ENCODE measurements at places on chromosomes 3 and 15.

DNA sequence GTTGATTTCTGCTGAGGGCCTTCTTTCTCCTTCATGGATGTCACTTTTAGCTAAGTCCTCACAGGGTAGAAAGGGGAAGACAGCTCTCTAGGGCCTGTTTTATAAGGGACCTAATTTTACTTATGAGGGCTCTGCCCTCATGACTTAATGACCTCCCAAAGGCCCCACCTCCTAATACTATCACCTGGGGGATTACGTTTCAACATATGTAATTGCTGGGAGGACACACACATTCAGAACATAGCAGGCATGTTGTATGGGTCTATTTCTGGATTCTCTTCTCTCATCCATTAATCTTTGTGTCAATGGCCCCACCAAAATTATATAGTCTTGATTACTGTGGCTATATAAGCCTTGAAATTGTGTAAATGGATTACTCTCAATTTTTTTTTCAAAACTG lies 255.0 kb downstream of the CLSTN2 start:
- no peak for DNase-seq

- DNase-seq = no peak
Observed at GRCh38 chr15:91135201-91136130, 35.4 kb downstream of the SV2B start.

DNA sequence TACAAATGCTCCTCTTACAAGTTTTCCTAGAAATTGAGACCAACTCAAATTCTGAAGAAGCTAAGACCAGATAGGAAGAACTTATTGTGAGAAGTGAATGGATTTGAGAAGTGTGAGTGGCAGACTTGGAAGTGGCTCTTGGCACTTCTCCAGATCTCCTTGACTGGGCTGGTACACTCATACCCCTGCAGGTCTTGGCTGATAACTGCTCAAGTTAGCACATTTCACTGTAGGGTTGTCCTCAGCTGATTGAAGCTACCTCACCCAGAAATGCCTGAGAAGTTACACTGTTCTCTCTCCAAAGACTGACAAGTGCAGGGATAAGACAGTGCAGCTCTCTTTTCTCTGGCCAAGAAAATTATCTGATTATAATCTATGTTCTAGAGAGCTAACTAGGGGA lies 16.5 kb upstream of the CLDN1 start:
- DNase-seq = no peak

DNA sequence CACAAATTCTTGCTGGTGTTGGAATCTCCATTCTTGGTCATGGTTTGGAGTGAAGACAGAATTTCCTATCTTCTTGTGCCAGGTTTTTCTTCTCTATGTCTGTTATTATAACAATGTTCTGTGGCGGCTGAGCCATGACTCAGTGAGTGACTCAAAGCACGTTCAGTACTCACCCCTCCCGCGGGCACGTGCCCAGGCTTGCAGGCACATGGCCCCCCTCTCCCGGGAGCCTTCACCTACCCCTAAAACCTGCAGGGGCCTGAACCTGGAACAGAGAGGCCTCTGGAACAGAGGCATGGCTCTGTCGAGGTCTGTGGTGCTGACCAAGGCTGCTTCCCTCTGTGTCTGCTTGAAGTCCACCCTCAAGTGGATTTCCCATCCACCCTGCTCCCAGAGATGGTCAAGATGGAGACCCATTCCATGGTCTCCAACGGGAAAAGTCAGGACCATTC lies 27.6 kb downstream of the PLXNB1 start:
- DNase-seq = no peak

DNA sequence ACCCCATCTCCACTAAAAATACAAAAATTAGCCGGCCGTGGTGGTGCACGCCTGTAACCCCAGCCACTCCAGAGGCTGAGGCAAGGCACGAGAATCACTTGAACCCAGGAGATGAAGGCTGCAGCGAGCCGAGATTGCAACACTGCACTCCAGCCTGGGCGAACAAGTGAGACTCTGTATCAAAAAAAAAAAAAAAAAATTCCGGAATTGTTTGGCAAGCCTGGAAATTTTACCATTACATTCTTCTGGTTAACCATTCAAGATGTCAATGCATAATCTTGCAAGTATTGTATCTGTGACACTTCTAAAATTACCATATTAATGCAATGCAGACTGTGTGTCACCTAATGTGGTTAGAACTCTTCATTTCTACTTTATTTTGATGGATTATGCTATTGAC lies 67.0 kb downstream of the CSNK1G1 start:
- no peak for DNase-seq

- no peak for DNase-seq
Observed at GRCh38 chr15:29093696-29094343, 175.8 kb downstream of the NSMCE3 start.

DNA sequence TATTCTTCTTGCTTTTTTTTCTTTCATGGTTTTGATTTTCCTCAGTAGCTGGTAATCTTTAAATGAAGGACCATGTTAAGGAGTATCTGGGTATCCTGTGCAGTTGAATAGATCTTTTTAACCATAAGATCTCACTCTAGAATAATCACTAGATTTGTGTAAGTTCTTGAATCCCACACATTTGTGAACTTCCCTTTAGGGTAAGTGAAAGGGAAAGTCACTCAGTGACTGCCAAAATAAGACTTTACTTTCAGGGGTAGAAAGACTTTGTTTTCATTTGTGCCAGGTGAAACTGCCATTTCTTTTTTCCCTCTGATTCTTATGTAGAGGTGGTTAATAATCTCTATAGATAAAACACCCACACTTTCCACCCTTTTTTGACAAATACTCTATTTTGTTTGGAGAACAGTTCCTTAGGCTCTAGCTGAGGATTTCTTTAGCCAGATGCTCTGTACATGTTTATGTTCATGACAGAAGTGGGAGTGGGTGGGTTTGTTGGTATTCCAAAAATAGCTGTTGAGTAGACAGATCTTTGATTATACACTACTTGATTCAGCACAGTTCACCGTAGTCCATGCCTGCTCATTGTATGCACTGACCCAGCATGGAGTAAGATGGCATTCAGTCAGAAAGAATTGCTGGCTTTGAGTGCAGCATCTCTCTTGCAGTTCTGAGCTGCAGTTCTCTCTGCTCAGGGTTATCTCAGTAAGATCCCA lies 28.5 kb downstream of the LRRC49 start:
- DNase-seq = no peak

DNA sequence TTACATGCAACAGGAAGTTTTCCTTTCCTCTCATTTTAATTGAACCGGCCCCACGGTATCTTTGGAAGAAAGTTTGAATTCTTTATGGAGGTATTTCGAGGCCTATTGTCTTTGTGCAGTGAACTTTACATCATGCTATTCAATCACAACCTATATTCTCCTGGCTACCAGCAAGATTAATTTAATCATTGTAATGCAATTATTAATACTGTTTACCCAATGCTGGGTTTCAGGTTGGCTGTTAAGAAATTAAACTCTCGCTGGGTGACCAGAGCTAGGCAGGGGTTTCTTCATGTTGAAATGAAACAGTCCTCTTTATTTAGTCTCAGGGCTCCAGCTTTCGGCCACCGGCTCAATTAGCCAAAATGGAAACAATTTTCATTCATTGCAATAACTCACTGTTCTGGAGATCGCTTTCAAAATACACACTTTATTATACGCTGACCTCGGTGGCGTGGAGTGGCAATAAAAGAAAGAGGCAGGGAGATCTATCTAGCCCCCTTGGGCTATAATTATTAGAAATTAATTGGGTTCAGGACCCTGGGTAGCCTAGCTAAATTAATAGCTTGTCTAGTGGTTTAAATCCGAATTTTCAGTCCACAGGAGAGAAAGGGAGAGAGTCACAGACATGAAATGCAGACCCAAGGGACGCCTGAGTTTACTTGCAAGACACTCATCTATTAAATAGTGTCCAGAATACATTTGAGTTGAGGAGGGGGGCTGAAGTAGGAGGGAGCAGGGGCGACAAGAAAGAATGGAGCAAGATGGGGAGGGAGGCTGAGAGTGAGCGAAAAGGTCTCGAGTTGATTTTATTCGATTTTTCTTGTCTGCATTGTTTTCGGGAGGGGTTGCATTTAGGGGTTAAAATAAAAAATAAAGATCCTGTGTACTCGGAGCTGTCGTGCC lies 3.9 kb upstream of the MECOM start:
- DNase-seq = no peak

- DNase-seq = peak; percentile 45
Observed at GRCh38 chr15:45458746-45459403, 63.7 kb downstream of the SLC30A4 start.

Measured in T-helper 22 cell (primary cell).